ENCODE measurements at places on chromosomes 1 and 21. TPM values are rescaled to one million over a fixed set of nuclear protein-coding genes. Genes with fewer than 3 reads are reported as not detected.

The NEGR1 gene
- total RNA-seq = not detected

DNA sequence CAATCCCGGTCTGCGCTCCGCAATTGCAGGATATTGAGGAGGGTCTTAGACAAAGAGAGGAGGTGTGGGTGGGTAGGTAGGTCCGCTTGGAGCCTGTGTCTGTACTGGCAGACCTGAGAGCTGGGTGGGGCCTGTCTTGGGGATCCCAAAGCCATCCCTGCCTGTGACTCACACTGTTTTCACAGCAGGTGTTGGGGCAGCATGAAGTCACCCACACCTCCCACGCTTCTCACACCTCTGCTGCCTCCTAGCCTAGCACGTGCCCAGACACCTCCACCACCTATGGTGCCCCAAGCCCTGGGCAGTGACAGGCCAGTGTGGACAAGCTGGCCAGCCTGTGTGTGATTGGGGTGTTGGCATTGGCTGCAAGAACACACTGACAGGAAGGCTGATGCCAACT is 65.7 kb upstream of the ECE1 start:
- H3K4me1 ChIP-seq = no peaks in the 10 kb centered on the region
- H3K36me3 ChIP-seq = no peaks in the 10 kb centered on the region
- H3K4me3 ChIP-seq = no peak overlapping the region
- no peaks in the 10 kb centered on the region for H3K27me3 ChIP-seq

GRCh38 chr1:180615493-180616290 is 16.1 kb upstream of the XPR1 start:
- H3K4me3 ChIP-seq = no peak overlapping the region
- no peak for DNase-seq
- no peaks in the 10 kb centered on the region for H3K36me3 ChIP-seq
- no peak overlapping the region for H3K27ac ChIP-seq

- H3K4me3 ChIP-seq = no peak overlapping the region
- no peaks in the 10 kb centered on the region for H3K36me3 ChIP-seq
- DNase-seq = no peak
- H3K27ac ChIP-seq = no peak overlapping the region
Measured at GRCh38 chr1:179910934-179911333, 28.8 kb downstream of the TOR1AIP1 start.

The CFHR5 gene
- total RNA-seq = not detected

The TNFSF4 gene
- total RNA-seq = 10.4 TPM

GRCh38 chr1:220368352-220369265 is 96.4 kb upstream of the RAB3GAP2 start:
- H3K4me3 ChIP-seq = no peak overlapping the region
- no peaks in the 10 kb centered on the region for H3K4me1 ChIP-seq
- no peak overlapping the region for H3K27ac ChIP-seq
- no peaks in the 10 kb centered on the region for H3K27me3 ChIP-seq
- H3K36me3 ChIP-seq = no peaks in the 10 kb centered on the region

GRCh38 chr1:29303201-29304024 is 67.1 kb downstream of the PTPRU start:
- no peak overlapping the region for H3K4me3 ChIP-seq
- no peaks in the 10 kb centered on the region for H3K27me3 ChIP-seq
- no peaks in the 10 kb centered on the region for H3K4me1 ChIP-seq
- no peak overlapping the region for H3K27ac ChIP-seq

GRCh38 chr1:9350960-9351359 is 58.3 kb downstream of the SPSB1 start:
- H3K27me3 ChIP-seq = no peaks in the 10 kb centered on the region
- H3K36me3 ChIP-seq = no peaks in the 10 kb centered on the region
- H3K27ac ChIP-seq = no peak overlapping the region
- DNase-seq = no peak
- no peak overlapping the region for H3K4me3 ChIP-seq

The C1QB gene
- total RNA-seq = 0.19 TPM

The KPRP gene
- total RNA-seq = not detected
